ENCODE measurements at places on chromosomes 16 and 17.

DNA sequence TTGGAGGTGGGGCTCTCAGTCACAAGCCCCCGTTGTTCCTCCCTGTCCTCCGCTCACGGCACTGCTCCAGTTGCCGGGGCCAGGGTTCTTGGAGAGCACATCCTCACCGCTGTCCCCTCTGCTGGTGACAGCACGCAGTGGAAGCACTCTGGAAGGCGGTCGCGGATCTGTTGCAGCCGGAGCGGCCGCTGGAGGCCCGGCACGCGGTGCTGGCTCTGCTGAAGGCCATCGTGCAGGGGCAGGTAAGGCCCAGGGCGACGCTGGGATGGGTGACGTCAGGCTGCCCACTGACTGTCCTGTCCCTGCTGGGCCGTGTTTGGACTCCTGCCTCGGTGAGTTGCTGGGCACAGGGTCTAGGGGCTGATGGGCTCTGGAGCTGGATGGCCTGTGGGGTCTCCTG, 5.4 kb downstream of the TSC2 start:
- DNase-seq = no peak

GRCh38 chr16:74601126-74601871, 5.6 kb downstream of the GLG1 start:
- no peak for DNase-seq

- DNase-seq = no peak
These were observed 14.8 kb downstream of the TRARG1 start for GRCh38 chr17:1294157-1294717.

DNA sequence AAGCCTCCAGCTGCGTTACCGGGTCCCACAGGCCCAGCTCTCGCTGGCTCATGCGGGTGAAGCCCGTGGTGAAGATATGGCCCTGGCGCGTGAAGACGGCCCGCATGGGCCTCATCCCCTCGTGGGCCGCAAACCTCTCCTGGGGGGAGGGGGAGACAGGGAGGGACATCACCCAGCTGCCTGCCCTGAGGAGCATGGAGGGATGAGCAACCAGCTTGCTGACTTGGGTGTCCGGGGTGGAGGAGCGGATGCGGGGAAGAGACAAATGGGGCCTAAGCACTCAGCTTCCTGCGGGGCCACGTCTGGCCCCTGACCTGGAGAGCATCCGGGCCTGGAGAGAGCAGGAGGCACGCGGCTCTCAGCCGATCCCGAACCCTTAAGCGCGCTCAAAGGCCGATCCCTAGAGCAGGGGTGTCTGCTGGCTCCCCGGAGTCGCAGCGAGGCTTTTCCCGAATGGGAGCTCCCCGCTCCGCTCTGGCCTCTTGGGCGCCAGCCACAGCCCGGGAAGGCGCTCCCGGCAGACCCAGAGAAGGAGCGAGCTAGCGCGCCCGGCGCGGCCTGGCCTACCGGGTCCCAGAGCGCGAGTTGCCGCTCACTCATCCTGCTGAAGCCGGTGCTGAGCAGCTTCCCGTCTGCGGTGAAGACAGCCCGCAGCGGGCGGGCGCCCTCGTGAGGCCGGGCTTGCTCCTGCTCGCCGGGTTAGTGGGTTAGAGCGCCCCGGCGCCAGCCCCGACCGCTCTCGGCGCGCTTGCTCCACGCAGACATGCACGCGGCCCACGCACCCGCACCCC, 5.0 kb downstream of the CORO6 start:
- DNase-seq = no peak

GRCh38 chr16:81629034-81629802, 149.9 kb upstream of the PLCG2 start:
- no peak for DNase-seq

DNA sequence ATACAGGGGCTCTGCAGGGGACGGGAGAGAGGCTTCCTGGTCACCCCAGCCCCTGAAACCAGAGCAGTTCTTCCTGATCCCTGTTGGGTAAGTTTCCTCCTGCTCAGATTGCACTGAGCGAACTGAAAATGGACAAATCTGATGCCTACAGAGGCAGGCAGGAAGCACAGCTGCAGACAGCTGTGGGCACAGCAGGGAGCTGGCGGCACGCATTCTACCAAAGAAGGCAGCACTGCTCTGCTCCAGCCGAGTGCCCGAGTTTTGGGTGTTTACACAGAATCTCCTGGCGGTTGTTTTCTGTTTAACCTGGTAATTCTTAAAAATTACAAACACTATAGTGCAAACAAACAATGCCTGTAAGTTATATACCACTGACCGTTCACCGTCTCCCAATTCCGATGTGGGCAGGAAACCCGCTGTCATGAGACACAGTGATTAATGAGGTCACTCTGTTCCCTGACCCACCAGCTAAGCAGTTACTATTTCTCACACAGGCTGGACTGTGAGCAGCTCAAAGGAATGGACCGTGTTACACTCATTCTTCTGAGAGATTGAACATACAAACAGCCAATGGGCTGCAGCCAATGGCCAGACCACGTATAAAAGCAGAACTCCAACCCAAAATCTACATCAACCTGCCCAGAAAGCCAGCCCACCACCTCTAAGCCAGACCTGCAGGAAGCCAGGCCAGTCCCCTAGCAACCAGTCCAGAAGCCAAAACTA, 25.5 kb downstream of the NSMCE1 start:
- DNase-seq = peak; percentile 21

- DNase-seq = no peak
These were observed 150.0 kb downstream of the MSI2 start for GRCh38 chr17:57406131-57406980.

GRCh38 chr16:2799205-2799858, 1.1 kb downstream of the PRSS41 start:
- no peak for DNase-seq

DNA sequence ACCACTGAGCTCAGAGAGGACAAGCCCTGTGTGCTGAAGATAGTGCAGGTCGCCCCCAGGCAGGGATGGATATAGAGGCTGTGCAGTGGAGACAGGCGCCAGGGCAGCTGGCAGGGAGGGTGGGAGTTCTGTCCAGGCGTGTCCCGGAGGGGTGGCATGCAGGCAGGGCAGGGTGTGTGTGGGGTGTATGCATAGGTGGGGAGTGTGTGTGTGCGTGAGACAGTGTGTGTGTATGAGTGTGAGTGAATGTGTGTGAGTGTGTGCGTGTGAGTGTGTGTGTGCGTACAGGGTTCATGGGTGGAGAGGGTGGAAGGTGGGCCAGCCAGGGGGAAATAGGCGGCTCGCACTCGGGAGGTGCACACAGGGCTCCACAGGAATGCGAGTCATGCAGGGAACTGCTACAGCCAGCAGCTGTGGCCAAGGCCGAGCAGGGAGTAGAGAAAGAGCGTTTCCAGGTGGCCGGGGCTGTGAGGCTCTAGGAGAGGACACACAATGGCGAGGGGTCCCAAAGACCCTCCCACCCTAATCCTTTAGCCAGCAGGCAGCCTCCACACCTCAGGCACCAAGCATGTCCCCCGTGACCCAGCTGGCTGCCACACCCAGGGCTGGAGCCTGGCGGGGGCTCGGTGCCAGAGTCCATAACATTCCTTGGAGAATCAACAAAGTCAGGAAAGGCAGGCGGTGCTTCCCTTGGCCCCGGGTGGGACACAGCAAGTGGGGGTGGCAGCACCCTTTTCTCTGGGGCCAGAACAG, 4.6 kb downstream of the PLCD3 start:
- DNase-seq = no peak
